COLO829 (cell line): ENCODE measurements at places on chromosomes 12 and 14.

GRCh38 chr14:103066399-103066798, 9.1 kb upstream of the CDC42BPB start:
- no peak for DNase-seq

DNA sequence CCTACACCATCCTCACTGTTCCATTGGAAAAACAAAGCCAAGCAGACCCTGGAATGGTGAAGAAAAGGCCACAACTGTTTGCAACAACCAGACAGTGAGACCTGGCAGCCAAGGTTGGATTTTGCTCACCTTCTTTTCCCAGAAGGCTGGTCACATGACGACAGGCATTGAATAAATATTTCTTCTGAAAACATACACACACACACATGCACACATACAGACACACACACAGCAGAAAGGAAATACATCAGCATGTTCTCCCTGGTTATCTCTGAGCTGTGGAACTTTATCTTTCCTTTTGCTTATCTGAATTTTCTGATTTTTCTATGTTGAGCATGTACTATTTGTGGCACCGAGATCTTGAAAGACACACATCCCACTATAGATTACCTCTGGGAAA, 38.0 kb upstream of the CCDC60 start:
- DNase-seq = no peak

- DNase-seq = no peak
Observed at GRCh38 chr12:96064271-96064670, 28.9 kb upstream of the LTA4H start.

DNA sequence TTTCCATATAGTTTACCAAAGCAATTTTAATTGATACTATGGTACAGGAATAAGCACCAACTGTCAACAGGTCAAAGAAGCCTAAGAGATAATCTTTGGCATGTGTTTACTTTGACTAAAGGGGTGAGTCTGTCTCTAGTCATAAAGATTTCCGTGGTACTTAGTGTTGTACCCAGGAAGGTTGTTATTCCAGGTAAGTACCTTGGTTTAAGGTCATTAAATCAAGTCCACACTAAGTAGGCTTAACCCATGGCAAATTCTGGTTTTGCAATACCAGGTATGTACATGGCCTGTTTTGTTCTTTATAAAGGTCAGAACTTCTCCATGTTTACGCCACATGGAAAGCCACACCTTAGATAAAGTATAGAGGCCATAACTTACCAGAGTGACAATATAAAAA, 10.0 kb downstream of the MAX start:
- DNase-seq = no peak

DNA sequence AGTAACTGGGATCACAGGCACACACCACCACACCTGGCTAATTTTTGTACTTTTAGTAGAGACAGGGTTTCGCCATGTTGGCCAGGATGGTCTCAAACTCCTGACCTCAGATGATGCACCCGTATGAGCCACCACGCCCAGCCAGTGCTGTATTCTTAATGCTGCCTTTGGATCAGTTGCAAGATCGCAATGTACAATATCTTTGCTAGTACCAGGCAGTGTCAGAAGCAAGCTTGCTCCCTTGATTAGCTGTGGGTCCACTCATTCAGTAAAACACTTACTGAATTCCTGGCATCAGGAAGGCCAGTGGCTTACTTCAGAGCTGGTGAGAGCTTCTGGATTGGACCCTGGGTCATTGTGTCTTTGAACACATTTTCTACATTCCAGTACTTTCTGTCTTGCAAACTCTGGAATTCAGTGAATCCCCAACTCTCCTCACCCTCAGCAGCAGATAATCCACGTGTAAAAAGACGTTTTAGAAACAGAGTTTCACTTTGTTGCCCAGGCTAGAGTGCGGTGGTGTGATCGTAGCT, 1183.7 kb downstream of the AACS start:
- DNase-seq = no peak

GRCh38 chr12:93729934-93730333, 52.8 kb downstream of the CRADD start:
- DNase-seq = no peak

- no peak for DNase-seq
Observed at GRCh38 chr12:72209086-72209485, 63.1 kb upstream of the TRHDE start.

GRCh38 chr12:92769124-92769901, 66.5 kb downstream of the PLEKHG7 start:
- no peak for DNase-seq

GRCh38 chr12:72491426-72491825, 219.3 kb downstream of the TRHDE start:
- DNase-seq = no peak

DNA sequence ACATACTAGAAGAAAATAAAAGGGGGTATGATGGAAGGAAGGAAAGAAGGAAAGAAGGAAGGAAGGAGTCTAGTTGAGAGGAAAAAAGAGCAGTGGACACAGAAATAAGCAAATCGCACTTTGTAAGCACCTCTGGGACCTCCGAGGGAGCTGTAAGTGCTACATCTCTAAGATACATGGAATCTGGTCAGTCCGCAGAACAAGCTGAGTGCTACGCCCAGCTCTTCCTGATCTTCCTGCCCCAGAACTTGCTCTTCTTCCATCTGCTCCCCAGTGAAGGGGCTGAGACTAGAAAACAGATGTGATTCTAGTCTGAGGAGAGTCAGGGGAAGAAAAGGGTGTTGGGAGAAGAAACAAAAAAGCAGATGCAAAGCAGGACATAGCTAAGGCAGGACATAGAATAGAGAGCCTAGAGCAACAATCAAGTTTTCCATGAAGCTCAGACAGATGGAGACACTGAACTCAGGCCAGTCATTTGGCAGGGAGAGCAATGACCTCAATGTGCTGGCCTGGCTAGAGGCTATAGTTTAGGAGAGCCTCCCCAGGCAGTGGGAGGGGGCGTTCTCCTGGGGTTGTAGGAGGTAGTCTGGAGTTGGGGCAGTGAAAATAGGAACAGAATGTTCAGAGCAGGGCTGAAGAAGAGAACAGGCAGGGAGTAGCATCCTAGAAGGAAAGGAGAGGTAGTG, 1.7 kb upstream of the MFAP5 start:
- no peak for DNase-seq

DNA sequence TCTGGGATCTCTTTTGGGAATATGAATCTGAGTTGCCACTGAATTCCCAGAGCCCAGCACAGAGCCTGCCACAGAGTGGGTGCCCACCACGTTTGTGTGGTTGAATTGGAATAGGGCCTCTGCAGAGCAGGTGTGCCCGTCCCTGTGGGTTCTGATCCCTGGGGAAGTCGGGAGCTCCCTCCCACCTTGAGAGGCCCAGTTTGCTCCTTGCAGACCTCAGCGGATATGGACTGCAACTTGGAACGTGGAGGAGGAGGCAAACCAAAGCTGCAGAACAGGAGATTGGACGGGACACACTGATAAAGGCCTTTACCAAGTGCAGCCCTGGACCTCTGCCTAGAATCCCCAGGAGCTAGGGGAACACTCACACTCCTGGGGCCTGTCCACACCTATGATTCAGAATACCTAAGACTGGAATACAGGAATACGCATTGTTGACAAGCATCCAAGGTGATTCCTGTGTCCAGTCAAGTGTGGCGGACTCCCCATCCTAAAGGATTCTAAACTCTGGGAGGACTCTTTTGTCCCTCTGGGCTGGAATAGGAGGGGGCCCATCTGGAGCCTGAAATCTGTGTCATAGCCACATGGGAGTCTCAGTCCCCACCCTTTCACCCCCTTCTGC, 2.4 kb downstream of the KRT76 start:
- DNase-seq = no peak

DNA sequence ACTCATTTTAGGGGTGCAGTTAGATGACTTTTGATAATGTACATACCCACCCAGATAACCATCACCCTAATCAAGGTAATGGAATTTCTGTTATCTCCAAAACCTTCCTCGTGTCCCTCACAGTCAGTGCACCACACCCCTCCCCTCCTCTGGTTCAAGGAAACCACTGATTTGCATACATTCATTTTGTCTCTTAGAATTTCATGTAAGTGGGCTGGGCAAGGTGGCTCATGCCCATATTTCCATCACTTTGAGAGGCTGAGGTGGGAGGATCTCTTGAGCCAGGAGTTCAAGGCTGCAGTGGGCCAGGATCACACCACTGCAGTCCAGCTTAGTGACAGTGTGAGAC, 15.7 kb downstream of the ADIPOR2 start:
- no peak for DNase-seq

GRCh38 chr14:61213920-61214319, 67.2 kb downstream of the TMEM30B start:
- DNase-seq = no peak

DNA sequence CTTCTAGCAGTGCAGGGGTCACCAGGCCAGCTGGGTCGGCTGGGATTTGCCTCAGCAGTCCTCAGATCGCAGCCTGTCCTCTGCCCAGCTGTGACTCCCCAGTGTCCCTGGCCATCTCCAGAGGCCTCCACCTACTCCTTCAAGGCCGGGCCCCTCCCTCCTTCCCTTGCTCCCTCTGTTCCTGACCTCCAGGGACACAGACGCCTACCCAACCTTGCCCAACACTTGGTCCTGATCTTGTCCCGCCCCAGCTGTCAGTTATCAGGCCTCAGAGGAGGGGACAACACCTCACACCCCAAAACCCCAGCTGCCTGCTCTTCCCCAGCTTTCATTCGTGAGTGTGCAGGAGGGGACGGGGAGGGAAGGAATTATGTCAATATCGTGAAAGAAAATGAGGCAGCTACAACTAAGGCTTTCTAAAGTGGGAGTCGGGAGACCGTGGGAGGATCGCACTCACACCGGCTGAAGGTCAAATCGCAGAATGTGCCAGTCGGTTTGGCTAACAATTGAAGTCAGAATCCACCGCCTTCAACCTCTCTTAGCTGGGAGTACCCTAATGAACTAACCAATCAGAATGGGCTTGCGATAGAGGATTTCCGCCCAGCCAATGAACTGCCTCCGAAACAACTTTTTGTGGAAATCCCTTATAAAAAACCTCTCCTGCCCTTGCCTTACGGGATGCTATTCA, 9.4 kb upstream of the PLBD2 start:
- DNase-seq = no peak

DNA sequence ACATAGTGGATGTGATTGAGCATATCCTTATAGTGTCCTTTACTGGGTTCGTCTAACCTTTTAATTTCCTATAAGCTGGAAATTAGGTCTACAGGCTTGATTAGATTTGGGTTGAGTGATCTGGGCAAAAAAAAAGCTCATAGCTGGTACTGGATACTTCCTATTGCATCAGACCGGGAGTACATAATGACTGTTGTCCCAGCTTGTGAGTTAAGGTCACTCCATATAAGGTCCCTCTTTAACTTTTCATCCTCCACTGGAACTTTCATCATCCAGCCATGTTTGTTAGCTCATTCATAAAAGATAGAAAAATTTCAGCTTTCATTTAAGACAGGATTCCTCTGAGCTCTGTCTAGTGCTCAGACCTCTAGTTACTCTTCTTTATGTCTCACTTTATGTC, 80.8 kb downstream of the C14orf132 start:
- no peak for DNase-seq

DNA sequence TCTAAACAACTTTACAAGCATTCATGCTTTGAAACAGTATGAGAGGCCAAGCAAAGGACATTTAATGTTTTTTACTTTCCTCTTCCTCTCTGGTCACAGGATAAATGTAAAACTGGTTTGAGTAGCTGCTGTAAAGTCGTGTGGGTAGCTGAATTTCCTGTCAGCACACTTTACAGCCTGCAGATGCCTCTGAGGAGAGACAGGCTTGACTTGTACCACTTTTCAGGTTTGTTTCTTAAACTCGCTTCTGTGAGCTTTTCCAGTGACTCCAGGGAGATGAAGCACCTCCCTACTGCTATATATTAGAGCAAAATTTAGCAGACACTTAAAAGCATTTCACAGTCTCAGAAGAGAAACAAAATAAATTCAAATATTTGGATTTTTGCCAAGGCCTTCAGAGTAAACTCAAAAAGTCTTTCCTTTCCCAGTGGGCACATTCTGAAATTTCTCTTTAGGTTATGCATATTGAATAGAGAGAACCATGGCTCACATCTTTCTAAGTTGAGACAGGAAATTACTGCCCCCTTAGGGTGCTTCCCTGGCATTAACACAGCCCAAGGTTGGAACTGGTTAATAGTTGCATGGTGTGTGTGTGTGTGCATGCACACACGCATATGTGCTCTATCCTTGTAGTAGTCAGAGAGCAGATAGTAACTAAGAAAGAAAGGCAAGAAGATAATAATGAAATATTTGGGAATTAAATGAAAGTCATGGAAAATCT, 557.3 kb upstream of the MIS18BP1 start:
- peak; percentile 45 for DNase-seq
